Activated CD8-positive, alpha-beta T cell treated with anti-CD3 and anti-CD28 coated beads, Interleukin-2, amount 10 ng/mL, durations not matched to agents 7 days and 5 days (primary cell): ENCODE measurements at places on chromosomes 7 and 10. TPM values are rescaled to one million over a fixed set of nuclear protein-coding genes. Genes with fewer than 3 reads are reported as not detected.

DNA sequence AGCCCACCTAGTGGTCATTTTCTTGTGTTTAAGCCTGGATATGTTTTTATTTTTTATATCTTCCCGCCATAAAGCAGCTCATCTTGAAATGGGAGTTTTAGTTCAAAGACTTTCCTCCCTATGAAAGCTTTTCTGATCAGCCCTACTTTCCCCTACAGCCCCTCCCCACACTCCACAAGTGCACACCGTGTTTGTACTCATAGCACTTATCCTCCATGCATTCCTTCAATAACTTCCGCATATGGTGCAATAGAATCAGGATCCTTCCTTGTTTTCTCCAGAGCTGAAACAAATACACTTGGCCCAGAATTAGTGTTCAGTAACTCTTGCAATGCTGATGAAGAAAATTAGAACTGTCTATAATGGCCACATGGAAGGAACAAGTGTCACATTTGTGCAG, 235.9 kb downstream of the KCNMA1 start:
- H3K4me1 ChIP-seq, result no peaks in the 10 kb centered on the region
- no peak for DNase-seq
- H3K4me3 ChIP-seq, result no peak overlapping the region
- no peak overlapping the region for H3K27ac ChIP-seq

DNA sequence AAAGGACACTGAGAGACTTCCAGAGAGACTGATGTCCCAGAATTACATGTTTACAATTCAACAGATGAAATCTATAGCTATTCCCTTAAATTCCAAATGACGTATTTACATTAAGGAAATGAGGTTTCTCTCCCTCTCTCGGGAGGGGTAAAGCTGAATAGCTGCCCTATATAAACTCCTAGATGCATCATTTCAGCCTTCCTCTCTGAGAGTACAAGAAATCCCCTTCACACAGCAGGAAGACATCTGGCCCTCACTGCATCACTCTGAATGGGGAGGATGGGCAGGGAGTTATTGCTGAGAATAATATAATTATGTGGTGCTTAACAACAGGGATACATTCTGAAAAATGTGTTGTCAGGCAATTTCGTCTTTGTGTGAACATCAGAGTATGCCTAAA, 11.0 kb downstream of the POT1 start:
- H3K36me3 ChIP-seq, result peaks cover 4% of the 10 kb centered on the region
- no peak overlapping the region for H3K4me3 ChIP-seq
- H3K27me3 ChIP-seq, result no peaks in the 10 kb centered on the region
- no peak for DNase-seq
- peaks cover 5% of the 10 kb centered on the region for H3K4me1 ChIP-seq
- H3K27ac ChIP-seq, result no peak overlapping the region

DNA sequence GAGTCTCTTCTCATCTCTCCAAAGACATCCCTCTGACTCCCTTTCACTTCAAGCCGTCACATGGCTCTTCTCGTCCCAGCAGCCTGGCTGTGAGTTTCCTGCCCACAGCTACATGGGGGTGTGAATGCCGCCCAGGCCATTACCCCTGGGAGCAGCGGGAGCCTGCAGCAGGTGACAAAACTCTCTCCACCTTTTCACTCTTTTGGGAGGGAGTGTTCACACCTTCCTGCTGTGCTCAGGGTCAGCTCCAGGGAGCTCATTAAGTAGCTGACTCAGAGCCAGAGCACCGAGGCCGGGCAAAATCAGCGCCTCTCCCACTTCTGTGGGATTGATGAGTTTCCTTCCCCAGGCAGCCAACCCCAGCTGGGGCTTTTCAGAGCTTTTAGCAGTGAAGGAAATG, 271.3 kb downstream of the TYW1 start:
- no peaks in the 10 kb centered on the region for H3K4me1 ChIP-seq
- H3K27me3 ChIP-seq, result no peaks in the 10 kb centered on the region
- H3K36me3 ChIP-seq, result peaks cover 12% of the 10 kb centered on the region
- no peak for DNase-seq

The VIPR2 gene
- not detected for total RNA-seq

The FAM237B gene
- not detected for total RNA-seq

The PON1 gene
- not detected for total RNA-seq

The PON3 gene
- total RNA-seq, result not detected

DNA sequence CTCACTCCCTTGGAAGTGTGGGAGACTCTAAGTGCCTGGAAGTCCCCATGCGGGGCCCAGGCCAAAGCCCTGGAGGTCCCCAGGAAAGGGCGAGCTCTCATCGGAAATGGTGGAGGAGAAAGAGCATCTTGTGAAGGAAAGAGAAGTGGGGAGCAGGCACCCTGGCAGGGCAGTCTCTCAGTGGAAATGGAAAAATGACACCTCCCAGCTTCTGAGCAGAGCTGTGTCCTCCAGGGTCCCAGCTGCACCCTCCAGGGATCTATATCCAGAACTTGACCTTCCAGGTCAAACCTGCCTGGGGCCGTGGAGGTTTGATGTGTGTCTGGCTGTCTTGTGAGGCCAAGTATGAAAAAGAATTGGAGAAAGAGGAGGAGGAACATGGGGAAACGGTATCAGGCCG, 29.5 kb downstream of the PAX2 start:
- no peak for DNase-seq
- no peak overlapping the region for H3K4me3 ChIP-seq
- no peaks in the 10 kb centered on the region for H3K4me1 ChIP-seq
- H3K27ac ChIP-seq, result no peak overlapping the region

The SPDYE9 gene
- not detected for total RNA-seq

- no peak overlapping the region for H3K4me3 ChIP-seq
- H3K36me3 ChIP-seq, result no peaks in the 10 kb centered on the region
- H3K27me3 ChIP-seq, result peaks cover 2% of the 10 kb centered on the region
- no peaks in the 10 kb centered on the region for H3K4me1 ChIP-seq
- H3K27ac ChIP-seq, result no peak overlapping the region
Observed at GRCh38 chr10:51638211-51638610, 61.2 kb downstream of the CSTF2T start.

DNA sequence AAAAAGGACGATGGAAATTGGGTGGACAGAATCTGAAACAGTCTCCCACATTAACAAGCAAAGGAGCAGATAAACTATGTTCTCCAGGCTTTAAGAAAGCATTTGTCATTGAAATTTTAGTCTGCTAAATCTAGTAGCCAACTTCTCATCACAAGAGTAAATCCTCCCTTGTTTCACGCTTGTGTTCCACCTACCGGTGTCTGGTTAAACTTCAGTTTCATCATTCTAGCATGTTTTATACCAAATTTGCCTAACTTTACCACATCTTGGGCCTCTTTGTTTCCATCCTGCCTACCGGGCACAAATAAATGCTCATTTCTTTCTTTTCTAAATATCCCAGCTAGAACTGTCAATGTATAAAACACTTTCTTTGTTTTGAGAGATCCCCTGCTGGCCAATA, 5.8 kb downstream of the LIPA start:
- no peak overlapping the region for H3K4me3 ChIP-seq
- no peaks in the 10 kb centered on the region for H3K27me3 ChIP-seq
- H3K4me1 ChIP-seq, result peaks cover 30% of the 10 kb centered on the region
- no peak for DNase-seq
- H3K36me3 ChIP-seq, result peaks cover 5% of the 10 kb centered on the region

GRCh38 chr10:64115908-64116643, 594.9 kb downstream of the REEP3 start:
- H3K27me3 ChIP-seq, result no peaks in the 10 kb centered on the region
- no peaks in the 10 kb centered on the region for H3K36me3 ChIP-seq
- no peak overlapping the region for H3K4me3 ChIP-seq
- DNase-seq, result no peak

DNA sequence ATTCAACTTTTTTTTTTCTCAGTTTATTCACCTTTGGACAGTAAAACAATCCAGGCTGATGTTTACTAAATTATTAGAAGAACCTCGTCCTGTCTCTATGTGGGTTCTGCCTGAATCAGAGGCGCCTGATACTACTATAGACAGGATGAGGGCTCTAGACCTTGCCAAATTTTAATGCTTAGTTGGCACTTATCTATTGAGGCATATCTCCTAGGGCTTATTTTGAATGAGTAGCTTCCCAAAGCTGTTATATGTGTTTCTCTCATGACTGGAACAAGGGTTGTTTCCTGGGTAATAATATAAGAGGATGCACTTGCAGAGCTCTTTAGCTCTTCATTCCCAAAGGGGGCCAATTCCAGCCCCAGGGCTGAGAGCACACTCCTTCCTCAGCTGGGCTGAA, 23.6 kb downstream of the HECW1 start:
- no peaks in the 10 kb centered on the region for H3K4me1 ChIP-seq
- no peak for DNase-seq
- H3K27me3 ChIP-seq, result peaks cover 2% of the 10 kb centered on the region
- H3K27ac ChIP-seq, result no peak overlapping the region

The CTAGE8 gene
- 2.2 TPM for total RNA-seq

The ARHGAP22 gene
- not detected for total RNA-seq

The DPY19L1 gene
- total RNA-seq, result 20.3 TPM

DNA sequence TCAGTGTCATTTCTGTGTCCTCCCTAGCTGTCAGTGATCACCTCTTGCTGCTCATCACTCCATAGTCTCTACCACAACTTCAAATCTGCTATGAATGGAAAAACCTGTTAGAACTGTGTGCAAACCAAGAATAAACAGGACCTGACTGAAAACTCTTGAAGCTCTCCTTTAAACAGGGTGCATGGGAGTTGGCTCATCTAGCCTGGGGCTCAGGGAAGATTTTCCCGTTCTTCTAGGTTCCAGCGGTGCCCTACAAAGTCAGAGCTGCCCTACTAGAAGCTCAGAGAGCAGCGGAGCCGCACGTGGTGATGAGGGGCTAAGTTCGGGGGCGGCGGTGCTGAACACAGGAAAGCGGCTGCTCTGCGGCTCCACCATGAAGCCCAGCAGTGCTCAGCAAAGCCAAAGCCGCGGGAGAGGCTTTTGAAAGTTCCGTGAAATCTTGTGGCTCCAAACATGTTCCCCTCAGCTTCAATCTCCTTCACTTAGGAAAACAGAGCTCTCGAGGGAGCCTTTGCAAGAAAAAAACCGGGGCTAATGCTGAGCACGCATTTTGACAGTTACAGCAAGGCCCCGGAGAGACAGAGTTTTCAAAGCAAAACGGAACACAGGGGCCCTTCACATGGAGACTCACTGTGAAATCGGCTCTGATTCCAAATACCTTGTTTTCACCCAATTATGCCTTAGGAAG, 30.5 kb downstream of the RGS10 start:
- peak overlapping the region; percentile 53 for H3K4me3 ChIP-seq
- peak; percentile 43 for DNase-seq
- H3K4me1 ChIP-seq, result peaks cover 83% of the 10 kb centered on the region
- H3K36me3 ChIP-seq, result peaks cover 71% of the 10 kb centered on the region

The GIMAP4 gene
- 186 TPM for total RNA-seq
